Activated naive CD4-positive, alpha-beta T cell treated with anti-CD3 and anti-CD28 coated beads, Interleukin-2, amount 50 U/mL, for 16 hours (primary cell): ENCODE measurements at places on chromosomes 16 and 17.

DNA sequence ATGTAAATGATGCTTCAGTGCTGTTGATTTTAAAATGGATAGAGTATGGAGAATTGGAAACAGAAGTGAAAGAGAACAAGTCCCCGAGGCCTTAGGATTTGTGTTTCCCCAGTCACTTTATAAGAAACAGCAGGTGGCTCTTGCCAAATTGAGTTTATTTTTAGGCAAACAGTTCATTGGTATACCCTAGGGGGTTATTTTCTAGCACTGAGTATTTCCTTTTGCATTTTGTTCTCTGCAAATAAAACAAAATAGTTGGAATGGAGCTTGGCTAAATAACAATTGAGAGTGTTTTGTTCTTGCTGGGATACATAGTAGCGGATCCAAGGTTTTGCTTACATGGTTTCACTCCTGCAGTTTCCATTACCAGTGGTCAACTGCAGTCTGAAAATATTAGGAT is 591.1 kb upstream of the C16orf82 start:
- DNase-seq, result no peak

DNA sequence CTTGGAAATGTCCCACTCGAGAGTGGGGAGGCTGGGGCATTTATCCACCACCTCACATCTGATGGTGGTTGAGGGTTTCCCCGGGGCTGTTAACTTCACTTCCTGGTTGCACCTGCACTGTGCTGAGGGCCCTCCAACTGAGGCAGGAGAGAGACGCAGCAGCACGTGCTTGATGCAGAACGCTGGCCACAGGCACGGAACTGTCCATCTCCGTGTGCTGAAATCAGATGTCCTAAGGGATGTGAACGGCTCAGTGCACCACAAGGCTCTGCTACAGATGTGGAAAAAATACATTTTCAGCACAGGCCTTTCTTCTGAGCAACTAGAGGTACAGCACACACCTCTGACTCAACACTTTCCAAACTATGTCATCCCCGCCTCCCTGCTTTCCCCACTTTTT is 114.8 kb upstream of the C16orf82 start:
- no peak for DNase-seq

GRCh38 chr16:87160701-87161337 is 156.4 kb downstream of the C16orf95 start:
- no peak for DNase-seq

DNA sequence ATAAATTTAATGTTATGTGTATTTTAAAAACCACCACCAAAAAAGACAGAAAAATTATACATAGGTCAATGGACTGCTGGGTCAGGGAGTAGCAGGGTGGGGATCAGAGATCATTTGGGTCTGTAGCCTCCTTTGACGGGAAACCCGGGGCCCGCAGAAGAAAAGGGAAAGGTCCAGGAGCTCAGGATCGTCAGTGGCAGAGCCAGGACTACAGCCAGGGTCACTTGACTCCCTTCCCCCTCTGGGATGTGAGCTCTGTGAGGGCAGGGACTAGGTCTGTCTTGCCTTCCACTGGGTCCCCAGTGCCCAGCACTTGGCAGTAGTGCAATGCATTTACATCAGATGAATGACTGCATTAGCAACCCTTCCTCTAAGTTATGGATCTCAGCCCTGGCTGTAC is 62.1 kb downstream of the TOM1L2 start:
- DNase-seq, result no peak

DNA sequence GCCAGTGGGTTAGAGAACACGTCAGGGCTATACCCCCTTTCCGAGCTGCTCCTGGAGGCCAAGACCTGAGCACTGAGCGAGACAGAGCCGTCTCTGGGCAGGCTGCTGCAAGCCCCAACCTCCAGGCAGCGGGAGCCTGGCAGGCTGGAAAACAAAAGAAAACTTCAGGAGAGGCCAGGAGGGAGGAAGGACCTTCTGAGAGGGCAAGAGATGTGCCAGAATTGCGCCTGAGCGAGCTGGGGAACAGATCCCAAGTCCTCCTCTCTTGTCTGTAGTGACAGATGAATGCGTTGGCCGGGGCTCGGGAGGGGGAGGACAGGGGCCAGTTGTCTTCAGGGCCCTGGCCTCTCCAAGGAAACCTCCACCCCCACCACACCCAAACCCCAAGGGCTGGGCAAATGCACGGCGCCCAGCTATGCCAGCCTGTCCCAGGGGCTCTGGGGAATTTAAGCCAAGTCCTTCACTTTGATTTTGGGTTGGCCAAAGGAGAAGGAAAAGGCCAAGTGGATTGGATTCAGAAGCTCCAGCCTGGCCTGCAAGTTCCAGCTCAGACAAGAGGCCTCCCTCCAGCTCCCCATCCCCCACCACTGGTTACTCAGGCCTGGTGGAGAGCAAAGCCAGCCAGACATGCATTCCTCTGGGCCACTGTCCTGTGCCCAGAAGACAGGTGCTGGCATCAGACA is 18.1 kb downstream of the SDK2 start:
- DNase-seq, result no peak

GRCh38 chr17:73657473-73658116 is 13.3 kb upstream of the SDK2 start:
- peak; percentile 24 for DNase-seq

GRCh38 chr16:1839554-1839953 is 12.5 kb downstream of the FAHD1 start:
- DNase-seq, result no peak

DNA sequence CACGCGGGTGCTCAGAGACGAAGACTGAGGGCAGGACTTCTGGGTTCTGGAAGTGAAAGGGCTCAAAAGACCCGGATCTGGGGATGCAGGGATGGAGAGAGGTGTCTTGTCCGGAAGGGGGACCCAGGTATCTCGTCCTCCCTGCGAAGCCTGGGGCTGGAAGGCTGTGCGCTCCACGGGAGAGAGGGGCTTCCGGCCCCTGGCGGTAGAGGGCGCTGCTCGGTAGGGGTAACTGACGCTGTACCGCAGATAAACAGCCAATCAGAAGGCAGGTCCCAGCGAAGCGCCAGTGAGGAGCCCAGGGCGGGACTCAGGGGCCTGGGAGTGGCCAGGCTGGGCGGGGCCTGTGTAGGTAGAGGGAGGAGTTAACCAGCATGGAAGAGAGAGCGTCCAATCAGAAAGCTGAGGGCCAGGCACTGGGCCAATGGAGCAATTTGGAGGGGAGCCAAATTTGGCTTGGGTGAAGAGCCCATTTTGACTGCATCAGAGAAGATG is 804 bp downstream of the TGFB1I1 start:
- peak; percentile 33 for DNase-seq

- DNase-seq, result peak; percentile 67
These were observed 219.2 kb downstream of the RBFOX3 start for GRCh38 chr17:79391376-79392233.

DNA sequence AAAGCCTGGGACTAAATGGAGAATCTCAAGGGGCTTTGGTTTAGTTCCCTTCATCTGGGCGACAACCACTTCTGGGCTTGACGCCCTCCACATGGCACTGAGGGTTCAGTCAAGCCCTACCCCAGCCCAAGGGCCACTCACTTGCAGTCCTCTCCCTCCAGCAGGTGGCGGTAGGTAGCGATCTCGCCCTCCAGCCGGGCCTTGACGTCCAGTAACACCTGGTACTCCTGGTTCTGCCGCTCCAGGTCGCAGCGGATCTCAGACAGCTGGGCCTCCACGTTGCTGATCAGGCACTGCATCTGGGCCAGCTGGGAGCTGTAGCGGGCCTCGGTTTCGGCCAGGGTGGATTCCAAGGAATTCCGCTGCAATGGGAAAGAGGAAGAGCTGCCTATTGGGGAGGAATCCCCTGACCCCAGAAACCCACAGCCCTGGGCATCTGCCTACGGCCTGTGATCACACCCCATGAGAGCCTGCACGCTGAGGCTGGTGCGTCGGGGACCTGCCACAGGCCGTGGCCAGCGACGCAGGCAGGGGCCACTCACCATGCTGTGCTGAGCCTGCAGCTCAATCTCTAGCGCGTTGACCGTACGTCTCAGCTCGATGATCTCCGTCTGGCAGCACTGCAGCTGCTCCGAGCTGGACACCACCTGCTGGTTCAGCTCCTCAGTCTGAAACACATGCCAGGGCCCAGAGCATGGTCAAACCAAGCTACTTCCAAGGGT is 2.7 kb downstream of the KRT36 start:
- DNase-seq, result no peak

DNA sequence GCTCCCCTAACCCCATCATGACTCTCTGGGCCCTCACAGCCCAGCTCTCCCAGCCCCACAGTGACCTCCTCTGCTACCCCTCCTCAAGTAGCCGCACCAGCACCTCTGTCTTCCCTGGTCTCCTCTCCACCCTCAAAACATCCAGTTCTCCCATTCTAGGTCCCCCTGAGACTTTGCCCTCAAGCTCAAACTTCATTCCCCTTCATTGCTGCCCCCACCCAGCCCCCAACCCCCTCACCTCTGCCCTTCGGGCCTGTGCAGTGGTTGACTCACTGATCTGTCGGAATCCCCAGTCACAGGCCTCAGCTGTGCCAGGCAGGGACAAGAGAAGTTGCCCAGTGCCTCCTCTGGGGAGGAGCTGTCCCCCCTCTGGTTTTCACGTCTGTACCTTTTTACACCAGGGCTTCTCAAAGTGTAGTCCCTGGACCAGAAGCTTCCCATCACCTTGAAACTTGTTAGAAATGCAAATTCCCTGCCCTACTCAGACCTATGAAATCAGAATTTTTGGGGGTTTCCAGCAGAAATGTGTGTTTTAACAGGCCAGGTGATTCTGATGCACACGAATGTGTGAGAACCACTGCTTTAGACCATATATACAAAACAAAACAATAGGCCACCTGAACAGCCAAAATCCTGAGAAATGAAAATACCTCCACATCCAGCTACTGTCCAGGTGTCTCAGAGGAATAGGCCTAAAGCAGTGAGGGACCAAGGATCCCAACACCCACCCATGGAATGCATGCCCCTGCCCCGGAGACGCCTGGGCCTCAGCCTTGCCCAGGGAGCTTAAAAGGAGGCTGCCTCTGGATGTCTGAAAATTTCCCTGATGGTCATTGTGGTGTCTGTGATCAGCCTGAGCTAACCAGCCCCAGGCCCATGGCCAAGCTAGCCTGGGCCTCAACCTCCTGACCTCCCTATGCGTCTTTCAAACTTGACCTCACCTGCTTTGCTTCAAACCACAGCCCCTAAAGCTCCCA is 853 bp upstream of the DOK4 start:
- DNase-seq, result no peak

DNA sequence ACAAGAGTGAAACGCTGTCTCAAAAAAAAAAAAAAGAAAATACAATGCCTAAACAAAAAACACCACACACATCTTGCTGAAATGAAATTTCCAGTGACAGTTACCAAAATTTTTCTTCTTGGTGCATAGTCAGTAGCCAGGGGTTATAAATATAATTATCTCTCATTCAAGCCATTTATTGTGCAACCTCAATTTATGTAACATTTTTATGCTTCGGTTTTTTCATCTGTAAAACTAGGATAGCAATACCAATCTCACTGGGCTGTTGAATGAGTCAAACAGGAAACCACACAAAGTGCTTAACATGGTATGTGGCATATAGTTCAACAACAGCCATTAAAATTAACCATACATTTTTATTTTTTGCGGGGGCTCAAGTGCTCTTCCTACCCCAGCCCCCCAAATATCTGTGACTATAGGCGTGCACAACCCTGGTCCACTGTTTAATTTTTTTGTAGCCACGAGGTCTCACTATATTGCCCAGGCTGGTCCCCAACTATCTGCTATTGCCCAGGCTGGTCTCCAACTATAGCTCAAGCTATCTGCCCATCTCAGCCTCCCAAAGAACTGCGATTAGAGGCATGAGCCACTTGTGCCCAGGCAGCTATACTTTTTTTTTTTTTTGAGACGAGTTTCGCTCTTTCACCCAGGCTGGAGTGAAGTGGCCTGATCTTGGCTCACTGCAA is 2.6 kb downstream of the COG4 start:
- no peak for DNase-seq

- no peak for DNase-seq
These were observed 655 bp upstream of the NPTX1 start for GRCh38 chr17:80476877-80477646.

DNA sequence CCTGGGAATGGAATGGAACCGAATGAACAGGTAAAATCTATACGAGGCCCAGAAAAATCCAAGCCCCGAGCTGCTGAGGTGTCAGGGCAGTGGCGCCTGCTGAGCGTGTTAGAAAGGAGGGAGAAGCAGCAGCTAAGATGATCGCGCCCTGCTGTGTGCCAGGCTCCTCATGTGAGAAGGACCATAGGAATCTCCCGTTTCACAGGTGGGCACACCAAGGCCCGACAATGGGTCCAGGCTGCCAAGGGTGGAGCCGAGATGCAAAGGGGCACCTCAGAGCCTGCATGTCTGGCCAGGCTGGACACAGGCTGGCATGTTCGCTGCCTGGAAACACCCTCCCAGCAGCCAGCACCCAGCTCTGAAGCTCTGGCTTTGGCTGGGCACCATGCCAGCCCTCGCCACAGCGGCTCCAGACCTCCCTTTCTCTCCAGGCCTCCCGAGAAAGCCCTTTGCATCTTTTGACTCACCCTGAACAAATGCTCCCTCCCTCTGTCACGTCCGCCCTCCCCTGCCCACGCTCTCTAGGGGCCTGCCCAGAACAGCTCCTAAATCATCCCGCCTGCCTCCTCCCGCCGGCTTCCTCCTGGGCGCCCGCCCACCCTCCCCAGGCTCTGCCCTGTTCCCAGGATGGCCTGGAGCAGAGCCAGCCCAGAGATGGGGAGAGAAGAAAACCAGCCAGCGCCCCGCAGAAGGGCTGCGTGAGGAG is 217.8 kb upstream of the GSE1 start:
- DNase-seq, result no peak

GRCh38 chr17:49523706-49524472 is 28.8 kb downstream of the NGFR start:
- peak; percentile 52 for DNase-seq

- no peak for DNase-seq
These were observed 11.8 kb downstream of the SYT17 start for GRCh38 chr16:19179546-19180490.

- no peak for DNase-seq
These were observed 151.7 kb downstream of the FOXL1 start for GRCh38 chr16:86730086-86730485.
